CMK (cell line): ENCODE measurements at places on chromosomes 12 and 14.

DNA sequence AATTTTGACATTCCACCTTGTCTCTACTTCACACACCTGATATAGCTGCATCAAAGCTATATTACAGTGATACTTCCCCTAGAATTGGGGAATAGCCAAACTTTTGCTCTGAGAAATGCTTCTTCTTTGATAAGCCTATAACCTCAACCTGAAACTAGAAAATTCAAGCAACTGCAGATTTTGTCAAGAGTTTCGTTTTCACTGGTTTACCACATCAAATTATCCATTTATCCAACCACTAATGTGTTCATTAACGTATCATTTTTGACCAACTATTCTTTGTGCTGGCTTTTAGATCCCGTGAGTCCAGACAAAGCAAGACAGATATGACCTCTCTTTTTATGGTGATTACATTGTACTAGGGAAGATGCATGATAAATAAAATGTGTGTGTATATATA is 13.5 kb upstream of the TAS2R46 start:
- DNase-seq, result no peak

- no peak for DNase-seq
These were observed 45.8 kb upstream of the HMGA2 start for GRCh38 chr12:65778258-65779090.

DNA sequence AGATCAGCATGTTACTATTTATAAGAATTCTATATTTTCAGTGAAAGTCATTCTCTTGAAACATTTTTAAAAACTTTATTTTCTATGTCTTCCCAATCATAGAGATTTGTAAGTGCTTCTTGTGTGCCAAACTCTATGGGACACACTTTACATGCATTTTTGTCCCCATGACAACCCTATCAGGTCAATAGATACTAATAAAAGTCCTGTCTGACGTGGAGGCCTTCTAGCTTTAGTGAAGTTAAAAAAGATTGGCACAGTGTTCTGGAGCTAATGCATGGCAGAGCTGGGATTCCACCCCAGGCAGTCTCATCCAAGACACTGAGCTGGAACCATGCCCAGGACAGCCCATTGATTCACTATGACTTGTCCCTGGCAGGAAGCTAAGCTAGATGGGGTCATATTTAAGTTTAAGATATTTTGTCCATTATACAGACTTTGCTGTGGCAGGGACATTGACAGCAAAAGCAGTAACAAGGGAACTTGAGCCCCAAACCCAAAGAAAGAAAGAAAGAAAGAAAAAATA is 28.1 kb downstream of the TTC6 start:
- DNase-seq, result no peak

- DNase-seq, result no peak
These were observed 15.8 kb upstream of the HVCN1 start for GRCh38 chr12:110704750-110705149.

- DNase-seq, result no peak
These were observed 90.2 kb upstream of the TBX3 start for GRCh38 chr12:114774197-114774596.

- no peak for DNase-seq
These were observed 31.3 kb downstream of the PRKD1 start for GRCh38 chr14:29896354-29896821.

GRCh38 chr12:96766232-96766631 is 140.8 kb upstream of the NEDD1 start:
- DNase-seq, result no peak

DNA sequence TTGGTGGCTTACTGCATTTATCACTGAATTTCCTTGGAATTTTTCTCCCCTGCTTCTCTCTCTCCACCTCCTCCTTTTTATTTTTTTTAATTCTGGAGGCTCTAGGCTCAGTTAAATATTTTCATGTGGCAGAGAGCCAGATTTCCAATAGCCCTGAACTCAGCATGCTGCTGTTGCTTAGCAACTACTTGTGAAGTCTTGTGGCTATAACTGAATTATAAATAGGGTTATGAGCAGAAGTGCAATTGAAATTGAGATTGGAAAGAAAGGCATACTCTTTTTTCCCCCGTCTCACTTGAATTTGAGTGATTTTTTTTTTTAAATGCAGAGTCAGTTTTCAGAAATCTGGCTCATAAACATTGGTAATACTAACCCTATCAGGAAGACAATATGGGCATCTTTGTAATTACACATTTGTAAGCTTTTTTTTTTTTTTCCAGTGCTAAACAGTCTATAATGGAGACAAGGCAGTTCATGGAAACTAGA is 38.3 kb downstream of the ATF7IP start:
- no peak for DNase-seq

GRCh38 chr14:53331247-53331646 is 178.1 kb upstream of the DDHD1 start:
- no peak for DNase-seq

- DNase-seq, result no peak
These were observed 24.1 kb downstream of the YAF2 start for GRCh38 chr12:42213954-42214426.

DNA sequence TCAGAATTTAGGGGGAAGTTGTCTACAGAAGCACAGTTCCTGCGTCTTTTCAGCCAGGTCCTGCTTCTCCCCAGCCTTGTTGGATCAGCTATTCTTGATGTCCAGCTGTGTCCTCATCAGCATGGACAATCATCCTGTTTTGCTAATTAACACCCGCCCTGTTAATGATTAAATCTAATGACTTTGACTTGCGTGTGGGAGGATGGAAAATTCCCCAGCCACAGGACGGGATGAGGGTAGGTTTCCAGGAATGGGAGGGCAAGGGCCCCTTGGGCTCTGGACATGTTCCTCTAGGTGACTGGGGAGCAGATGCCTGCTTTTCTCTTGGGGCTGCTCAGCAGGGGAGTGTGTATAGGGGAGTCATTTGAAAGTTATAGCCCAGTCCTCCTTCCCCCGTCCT is 5.3 kb upstream of the PPP1R1A start:
- no peak for DNase-seq

DNA sequence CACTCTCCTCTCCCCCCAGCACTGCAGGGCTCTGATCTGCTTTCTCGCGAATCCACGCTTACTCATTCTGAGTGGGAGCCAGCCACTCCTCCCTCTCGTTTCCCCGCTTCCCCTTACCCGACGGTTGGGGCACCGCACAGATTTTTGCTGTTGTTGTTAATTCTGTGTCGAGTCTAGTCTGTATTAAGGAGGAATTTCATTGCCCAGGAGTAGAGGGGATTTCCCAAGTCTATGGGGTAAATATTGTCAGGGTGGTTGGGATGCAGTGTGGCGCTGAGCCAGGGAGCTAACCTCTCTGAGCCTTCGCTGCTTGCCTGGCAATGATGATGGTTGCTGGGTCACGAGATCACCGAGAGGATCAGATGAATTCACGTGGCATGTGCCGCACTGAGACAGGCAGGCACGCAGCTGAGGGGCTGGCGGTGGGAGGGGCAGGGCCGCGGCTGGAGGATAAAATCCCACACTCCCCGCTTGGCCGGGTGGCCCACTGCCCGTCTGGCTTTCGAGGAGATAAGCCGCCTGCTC is 18.5 kb downstream of the NCOR2 start:
- DNase-seq, result no peak

- DNase-seq, result no peak
These were observed 145.6 kb upstream of the NAV3 start for GRCh38 chr12:77685112-77685511.

- no peak for DNase-seq
These were observed 99.5 kb downstream of the SLC16A7 start for GRCh38 chr12:59695379-59695778.

GRCh38 chr12:34407813-34408212 is 385.5 kb downstream of the ALG10 start:
- DNase-seq, result no peak

DNA sequence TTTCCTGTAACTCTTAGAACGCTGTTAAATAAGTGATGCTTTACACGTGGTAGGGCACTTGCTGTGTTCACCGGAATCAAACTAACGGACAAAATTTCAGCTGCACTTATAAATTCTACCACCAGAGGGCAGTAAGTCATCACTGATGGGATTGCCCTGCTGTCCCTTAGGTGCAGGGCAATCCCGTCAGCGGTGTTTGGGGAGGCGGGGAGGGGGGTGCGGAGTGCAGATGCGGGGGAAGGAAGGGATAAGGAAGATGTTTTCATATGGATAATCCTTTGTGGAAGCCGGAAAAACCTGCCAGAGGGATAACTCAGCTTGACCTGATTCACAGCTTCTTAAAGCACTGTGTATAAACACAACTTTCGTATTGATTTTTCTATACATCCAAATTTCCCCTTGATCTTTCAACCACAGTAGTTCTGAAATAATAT is 21.7 kb upstream of the SLC10A1 start:
- peak; percentile 29 for DNase-seq

DNA sequence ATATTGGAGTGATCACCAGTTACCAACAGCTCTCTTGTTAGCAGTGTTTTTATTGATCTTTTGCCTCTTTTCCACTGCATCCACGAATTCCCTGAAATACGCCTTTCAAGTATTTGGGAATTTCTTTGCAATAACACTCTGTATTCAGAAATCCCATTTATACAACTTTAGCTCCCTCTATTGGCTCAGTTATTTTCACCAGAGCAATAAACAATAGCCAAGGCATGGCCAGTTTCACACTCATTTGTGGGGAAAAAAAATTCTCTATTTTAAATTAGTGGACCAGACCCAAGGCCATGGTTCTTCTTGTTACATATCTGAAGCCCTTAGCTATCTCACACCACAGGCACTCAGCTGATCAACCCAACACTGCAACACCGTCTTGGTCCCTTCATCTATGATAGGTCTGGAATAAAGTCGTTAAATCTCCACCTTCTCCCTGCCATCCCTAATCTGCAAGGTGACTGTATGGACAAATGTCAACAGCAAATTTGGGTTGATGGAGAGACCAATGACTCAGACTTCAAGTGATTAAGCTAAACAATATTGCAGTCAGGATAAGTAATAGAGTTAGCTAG is 92.4 kb upstream of the TMEM260 start:
- DNase-seq, result no peak

DNA sequence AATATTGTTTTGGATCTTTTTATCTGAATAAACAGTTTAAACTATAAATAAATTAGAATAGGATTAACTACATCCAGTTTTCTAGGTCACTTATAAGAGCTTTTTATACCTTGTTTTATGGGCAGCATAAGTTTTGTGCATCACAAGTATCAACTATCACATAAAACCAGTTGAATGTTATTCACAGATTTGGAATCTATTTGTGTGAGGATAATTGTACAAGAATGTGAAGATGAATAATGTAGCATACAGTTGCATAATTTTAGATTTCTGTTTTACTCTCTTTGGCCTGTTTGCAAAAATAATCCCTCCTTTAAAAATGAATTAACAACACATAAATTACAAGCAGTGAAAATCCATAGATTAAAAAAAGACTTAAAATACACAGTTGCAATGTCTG is 88.8 kb downstream of the SCFD1 start:
- DNase-seq, result no peak

GRCh38 chr12:49643961-49644619 is 20.7 kb downstream of the PRPF40B start:
- no peak for DNase-seq
